Osteocyte (in vitro differentiated cells): ENCODE measurements at places on chromosomes 7 and 10.

DNA sequence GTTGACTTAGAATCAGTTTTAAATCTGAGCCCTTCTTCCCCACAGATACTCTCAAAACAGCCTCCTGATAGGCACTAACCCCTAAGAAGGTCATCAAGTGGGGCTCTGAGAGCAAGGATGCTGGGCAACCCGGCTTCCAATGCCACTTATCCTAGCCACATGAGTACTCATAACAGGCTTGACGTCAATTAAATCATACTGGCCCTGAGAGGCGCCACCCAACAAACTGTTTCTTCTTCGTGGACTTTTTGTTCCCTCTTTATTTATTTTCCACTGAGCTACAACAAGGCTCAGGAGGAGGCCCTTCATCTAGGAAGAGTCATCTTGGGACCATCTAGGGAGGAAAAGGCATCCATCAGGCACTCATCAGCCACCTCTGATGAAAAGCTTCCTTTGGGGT, 255.9 kb downstream of the KCNMA1 start:
- peaks cover 1% of the 10 kb centered on the region for H3K36me3 ChIP-seq
- no peak overlapping the region for H3K4me3 ChIP-seq
- H3K27me3 ChIP-seq: no peaks in the 10 kb centered on the region
- peaks cover 17% of the 10 kb centered on the region for H3K4me1 ChIP-seq
- H3K27ac ChIP-seq: no peak overlapping the region

- DNase-seq: no peak
- H3K4me3 ChIP-seq: no peak overlapping the region
- H3K27me3 ChIP-seq: no peaks in the 10 kb centered on the region
- H3K27ac ChIP-seq: no peak overlapping the region
- H3K4me1 ChIP-seq: no peaks in the 10 kb centered on the region
Observed at GRCh38 chr10:7157091-7157490, 253.7 kb downstream of the SFMBT2 start.

GRCh38 chr10:33032654-33033151, 74.7 kb upstream of the ITGB1 start:
- no peak for DNase-seq
- H3K4me1 ChIP-seq: peaks cover 5% of the 10 kb centered on the region
- no peaks in the 10 kb centered on the region for H3K36me3 ChIP-seq
- no peak overlapping the region for H3K4me3 ChIP-seq
- no peaks in the 10 kb centered on the region for H3K27me3 ChIP-seq

GRCh38 chr10:62186999-62187675, 81.5 kb downstream of the RTKN2 start:
- no peaks in the 10 kb centered on the region for H3K27me3 ChIP-seq
- DNase-seq: no peak
- no peaks in the 10 kb centered on the region for H3K4me1 ChIP-seq
- peaks cover 2% of the 10 kb centered on the region for H3K36me3 ChIP-seq
- no peak overlapping the region for H3K4me3 ChIP-seq

GRCh38 chr10:123687758-123688157, 21.6 kb downstream of the GPR26 start:
- no peaks in the 10 kb centered on the region for H3K36me3 ChIP-seq
- H3K27me3 ChIP-seq: no peaks in the 10 kb centered on the region
- no peak overlapping the region for H3K27ac ChIP-seq
- H3K4me1 ChIP-seq: no peaks in the 10 kb centered on the region

DNA sequence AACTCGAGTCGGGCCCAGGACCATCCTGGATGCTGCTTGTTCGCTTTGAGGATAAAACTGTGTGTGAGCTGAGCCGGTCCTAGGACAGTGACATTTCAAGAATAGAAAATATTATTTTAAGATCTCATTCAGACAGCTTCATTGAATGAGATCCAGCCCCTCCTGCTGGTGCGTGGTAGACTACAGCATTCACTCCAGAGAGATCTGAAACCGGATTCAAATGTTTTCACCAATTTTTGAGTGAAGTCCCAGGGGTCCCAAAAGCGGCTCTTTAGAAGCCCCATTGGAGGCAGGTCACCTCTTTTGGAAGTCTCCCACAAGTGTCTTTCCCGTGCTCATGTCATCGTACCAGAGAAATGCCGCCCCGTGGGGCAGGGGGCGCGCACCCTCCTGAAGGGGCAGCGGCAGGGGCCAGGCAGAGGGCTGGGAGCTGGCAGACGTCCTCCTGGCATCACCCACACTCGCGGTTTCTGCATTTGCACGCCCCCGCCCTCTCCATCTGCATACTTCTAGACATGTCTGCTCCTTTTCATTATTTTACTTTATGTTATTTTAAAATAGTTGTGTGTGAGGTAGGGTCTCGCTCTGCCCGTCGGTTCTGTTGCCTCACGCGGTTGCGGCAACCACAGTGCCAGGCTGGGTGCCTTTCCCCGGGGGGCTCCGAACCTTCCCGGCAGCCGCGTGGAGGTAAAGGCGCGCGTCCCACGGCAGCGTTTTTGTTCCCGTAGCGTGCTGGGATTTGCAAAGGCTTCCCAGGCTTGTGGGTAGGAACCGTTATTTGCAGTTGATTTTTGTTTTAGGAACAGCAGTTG, 52.3 kb upstream of the DPYSL4 start:
- peaks cover 3% of the 10 kb centered on the region for H3K27me3 ChIP-seq
- H3K27ac ChIP-seq: no peak overlapping the region
- H3K36me3 ChIP-seq: no peaks in the 10 kb centered on the region
- peaks cover 2% of the 10 kb centered on the region for H3K4me1 ChIP-seq

- H3K27me3 ChIP-seq: no peaks in the 10 kb centered on the region
- no peak for DNase-seq
- H3K27ac ChIP-seq: no peak overlapping the region
- no peak overlapping the region for H3K4me3 ChIP-seq
- H3K36me3 ChIP-seq: no peaks in the 10 kb centered on the region
Observed at GRCh38 chr7:121062671-121063279, 74.3 kb downstream of the CPED1 start.
